ENCODE measurements at places on chromosomes 1 and 21. TPM values are rescaled to one million over a fixed set of nuclear protein-coding genes. Genes with fewer than 3 reads are reported as not detected.

KRTAP20-2 gene
- not detected for total RNA-seq

USH2A gene
- total RNA-seq: 0.39 TPM

VSIG8 gene
- total RNA-seq: not detected

UTP25 gene
- 8.7 TPM for total RNA-seq

BNIPL gene
- total RNA-seq: 6.1 TPM

LRRN2 gene
- total RNA-seq: 7.5 TPM

MYBPH gene
- not detected for total RNA-seq

CD1B gene
- total RNA-seq: not detected

OR14K1 gene
- total RNA-seq: not detected

GRCh38 chr1:64967381-64967780 lies 1.0 kb upstream of the JAK1 start:
- no peak for ATAC-seq

DNA sequence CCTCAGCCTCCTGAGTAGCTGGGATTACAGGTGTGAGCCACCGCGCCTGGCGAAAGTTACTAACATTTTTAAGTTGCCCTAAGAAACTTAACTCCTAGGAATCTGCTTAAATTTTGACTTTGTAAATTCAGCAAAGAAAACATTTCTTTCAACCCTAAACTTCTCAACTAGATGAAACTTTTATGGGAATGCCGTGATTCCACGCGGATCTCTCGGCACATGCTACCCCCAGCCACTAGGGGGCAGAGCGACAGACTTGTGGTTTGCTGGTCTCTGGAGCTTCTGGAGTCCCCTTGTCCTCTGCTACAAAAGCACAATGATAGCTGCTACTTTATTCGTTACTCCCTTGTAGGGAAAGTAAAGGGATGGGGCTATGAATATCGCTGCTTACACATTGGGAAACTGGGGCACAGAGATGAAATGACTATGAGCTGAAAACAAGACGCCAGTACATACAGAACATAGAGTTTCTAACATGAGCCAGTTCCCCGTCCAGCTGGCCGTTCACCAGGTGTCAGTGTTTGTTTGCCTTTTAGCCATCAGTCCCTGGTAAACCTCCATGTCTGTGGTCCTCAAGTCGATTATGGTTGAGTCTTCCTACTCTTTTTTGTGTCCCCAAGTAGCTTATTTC lies 114.7 kb downstream of the PBX1 start:
- ATAC-seq: no peak

- ATAC-seq: no peak
Measured at GRCh38 chr1:186806477-186806876, 22.3 kb upstream of the PLA2G4A start.

GRCh38 chr1:29812408-29813135 lies 576.2 kb downstream of the PTPRU start:
- ATAC-seq: no peak

DNA sequence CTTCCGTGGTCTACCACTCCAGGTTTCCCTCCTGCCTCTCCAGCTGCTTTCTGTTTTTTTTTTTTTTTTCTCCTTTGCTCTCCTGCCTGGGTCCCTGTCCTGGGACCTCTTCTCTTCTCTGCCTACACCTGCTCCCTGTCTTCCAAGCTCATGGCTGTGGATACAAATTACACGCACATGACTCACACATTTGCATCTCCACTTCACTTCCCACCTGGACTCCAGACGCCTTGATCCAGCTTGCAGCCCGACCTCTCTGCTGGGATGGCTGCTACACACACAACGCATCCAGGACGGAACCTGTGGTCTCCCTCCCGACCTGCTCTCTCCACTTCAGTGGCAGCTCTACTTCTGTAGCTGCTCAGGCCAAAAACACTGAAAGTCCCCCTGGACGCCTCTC lies 44.4 kb upstream of the B3GALT5 start:
- no peak for ATAC-seq

DNA sequence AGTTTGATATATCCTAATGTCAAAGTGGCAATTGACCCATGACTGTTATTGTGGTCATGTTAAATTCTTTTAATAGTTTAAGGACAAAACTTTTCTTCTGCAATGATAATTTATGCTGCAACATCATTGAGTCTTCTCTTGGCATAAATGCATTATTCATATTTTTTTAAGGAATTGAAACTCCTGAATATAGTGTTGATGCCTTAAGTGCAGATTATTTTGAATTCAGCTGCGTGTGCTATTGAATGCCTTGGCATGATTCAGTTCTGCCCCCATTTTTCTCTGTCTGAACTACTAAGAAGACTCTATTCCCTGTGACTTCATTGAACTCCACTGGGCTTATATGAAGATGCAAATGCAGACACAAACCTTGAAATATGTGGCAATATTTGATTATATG lies 22.6 kb upstream of the NOS1AP start:
- ATAC-seq: no peak

GRCh38 chr1:70288166-70288565 lies 66.4 kb downstream of the ANKRD13C start:
- no peak for ATAC-seq

- ATAC-seq: no peak
Measured at GRCh38 chr1:197967066-197967465, 49.9 kb downstream of the LHX9 start.

GRCh38 chr1:226738421-226738994 lies 574 bp downstream of the ITPKB start:
- ATAC-seq: peak; percentile 27

- ATAC-seq: no peak
Measured at GRCh38 chr1:63929106-63929478, 155.3 kb downstream of the ROR1 start.

DNA sequence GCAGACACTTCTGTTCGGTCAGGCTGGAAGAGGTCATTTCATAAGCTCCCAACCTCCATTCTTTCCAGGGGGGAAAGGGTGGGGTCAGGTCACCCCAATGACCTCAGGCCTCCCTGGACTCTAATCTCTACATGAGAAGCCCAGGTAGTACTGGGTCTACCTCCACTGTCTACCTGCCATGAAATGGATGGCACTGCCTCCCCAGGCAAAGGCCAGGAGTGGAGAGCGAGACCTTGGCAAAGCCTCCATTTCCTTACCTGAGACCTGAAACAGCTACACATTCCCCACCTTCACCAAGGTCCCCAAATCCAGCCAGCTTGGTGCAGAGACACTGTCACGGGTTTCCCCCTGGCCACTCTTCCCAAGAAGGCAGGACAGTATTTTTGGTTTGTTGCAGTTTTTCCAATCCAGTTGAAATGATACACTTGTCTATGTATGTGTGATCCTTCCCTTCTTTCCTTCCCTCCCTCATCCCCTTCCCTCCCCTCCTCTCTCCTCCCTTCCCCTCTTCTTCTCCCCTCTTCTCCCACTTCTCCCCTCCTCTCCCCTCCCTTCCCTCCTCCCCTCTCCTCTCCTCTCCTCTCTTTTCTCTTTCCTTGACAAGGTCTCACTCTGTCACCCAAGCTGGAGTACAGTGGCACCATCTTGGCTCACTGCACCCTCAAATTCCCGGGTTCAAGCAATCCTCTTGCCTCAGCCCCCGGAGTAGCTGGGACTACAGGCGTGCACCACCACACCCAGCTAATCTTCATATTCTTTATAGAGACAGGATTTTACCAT lies 16.1 kb downstream of the BTG2 start:
- ATAC-seq: no peak

- no peak for ATAC-seq
Measured at GRCh38 chr1:185207980-185208602, 51.1 kb downstream of the SWT1 start.

GRCh38 chr1:201456499-201457309 lies 12.3 kb downstream of the PHLDA3 start:
- peak; percentile 69 for ATAC-seq

GRCh38 chr21:17575076-17575475 lies 37.6 kb downstream of the BTG3 start:
- ATAC-seq: no peak

- ATAC-seq: no peak
Measured at GRCh38 chr1:183140633-183141032, 45.4 kb upstream of the LAMC2 start.

- no peak for ATAC-seq
Measured at GRCh38 chr1:165773324-165773965, 4.8 kb upstream of the TMCO1 start.

- ATAC-seq: no peak
Measured at GRCh38 chr1:69569576-69570328, 2.0 kb downstream of the LRRC7 start.

DNA sequence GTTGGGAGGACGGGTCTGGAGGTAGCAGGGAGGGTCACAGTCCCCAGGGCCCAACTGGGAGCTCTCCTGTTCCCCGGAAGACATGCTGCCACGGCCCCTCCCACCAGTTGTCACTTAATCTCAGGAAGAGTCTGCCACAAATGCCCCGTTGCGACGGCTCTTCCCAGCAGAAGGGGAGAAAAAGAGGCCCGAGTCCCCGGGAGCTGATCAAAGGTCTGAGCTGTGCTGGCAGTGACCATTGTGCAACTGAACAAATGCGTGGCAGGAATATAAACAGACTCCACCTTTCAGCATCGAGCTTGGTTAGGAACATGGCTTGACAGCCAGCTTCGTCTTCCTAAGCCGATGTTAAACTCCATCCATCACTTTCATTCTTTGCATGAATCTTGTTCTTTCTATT lies 27.8 kb upstream of the ZBTB21 start:
- ATAC-seq: no peak

DNA sequence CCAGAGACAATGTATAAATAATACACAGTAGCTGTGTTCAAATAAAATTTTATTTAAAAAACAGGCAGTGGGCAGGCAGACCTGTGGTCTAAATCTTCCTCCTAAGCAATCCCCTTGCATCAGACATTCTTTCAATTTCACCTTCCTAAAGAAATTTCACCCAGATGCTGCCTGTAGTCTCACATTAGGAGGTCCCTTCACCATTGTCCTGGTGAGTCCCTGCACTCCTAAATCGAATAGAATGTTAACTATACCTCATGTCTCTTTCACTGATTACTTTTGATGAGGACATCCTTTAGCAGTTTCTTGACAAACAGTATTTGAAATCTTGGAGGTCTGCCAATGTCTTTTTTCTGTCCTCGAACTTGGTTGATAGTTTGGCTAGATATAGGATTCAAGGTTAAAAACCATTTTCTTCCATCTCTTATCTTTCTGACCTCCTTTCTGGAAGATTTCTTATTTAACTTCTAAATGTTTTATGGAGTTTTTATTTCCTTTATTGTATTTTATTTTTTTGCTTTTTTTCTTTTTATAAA lies 77.5 kb downstream of the LPGAT1 start:
- no peak for ATAC-seq

DNA sequence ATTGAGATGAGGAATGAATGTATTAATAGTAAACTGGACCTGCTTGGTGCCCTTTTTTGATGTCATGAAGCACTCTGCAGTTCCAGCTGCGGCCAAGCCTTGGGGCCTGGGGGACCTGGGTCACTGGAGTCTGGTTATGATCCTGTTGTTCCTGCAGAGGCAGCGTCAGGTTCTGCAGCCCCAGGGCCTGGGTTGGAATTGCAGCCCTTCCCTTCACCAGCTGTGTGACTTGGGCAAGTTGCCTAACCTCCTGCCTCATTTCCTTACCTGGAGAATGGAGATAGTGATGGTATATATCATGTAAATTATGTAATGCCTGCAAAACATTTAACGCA lies 9.1 kb upstream of the ATP5PO start:
- ATAC-seq: no peak

DNA sequence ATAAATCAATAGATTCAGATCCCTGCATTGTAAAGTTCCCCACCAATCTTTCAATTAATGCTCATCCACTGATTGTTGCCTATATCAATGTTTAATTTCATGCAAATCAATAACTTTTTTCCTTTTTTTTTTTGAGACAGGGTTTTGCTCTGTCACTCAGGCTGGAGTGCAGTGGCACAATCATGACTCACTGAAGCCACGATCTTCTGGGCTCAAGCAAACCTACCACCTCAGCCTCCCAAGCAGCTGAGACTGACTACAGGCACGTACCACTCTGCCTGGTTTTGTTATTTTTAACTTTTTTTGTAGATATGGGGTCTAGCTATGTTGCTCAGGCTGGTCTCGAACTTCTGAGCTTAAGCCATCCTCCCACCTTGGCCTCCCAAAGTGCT lies 25.7 kb downstream of the DIO1 start:
- no peak for ATAC-seq

DNA sequence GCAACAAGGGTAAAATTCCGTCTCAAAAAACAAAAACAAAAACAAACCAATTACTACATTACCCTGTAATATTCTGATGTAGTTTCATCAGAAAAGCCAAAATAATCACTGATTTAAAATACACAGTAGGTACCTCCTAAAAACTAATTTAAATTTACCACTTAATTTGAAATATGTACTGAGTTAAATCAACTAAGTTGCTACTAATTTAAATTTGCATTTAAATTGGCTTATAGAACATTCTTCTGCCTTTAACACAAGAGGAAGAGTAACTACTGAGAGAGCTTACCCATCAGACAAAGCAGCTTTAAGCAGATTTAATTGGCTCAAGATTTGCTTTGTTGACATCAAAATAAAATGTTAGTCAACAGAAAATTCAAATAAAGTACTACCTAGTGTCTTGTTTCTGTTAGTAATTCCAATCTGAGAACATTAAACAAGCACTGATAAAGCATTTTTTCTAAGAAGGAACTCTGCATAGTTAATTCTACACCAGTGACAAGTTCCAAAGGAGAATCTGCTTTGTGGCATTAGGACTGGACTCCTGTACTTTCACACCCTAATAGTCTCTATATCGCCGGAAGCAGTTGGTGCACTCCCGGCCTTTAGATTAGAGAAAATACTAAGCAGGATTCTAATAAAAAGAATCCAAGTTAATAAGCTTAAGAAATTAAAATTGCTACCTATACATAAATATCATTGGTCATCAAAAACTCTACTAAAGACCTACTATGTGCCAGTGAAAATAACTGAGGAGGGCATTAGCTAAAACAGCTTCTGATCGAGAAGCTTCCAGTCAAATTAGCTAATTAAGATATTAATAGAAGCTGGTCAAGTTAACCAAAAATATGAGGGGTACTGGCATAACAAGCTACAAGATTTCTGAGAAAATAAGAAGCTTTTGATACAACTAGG lies 8.4 kb downstream of the LUZP1 start:
- ATAC-seq: no peak

GRCh38 chr1:81453971-81454370 lies 346.8 kb upstream of the ADGRL2 start:
- ATAC-seq: no peak

DNA sequence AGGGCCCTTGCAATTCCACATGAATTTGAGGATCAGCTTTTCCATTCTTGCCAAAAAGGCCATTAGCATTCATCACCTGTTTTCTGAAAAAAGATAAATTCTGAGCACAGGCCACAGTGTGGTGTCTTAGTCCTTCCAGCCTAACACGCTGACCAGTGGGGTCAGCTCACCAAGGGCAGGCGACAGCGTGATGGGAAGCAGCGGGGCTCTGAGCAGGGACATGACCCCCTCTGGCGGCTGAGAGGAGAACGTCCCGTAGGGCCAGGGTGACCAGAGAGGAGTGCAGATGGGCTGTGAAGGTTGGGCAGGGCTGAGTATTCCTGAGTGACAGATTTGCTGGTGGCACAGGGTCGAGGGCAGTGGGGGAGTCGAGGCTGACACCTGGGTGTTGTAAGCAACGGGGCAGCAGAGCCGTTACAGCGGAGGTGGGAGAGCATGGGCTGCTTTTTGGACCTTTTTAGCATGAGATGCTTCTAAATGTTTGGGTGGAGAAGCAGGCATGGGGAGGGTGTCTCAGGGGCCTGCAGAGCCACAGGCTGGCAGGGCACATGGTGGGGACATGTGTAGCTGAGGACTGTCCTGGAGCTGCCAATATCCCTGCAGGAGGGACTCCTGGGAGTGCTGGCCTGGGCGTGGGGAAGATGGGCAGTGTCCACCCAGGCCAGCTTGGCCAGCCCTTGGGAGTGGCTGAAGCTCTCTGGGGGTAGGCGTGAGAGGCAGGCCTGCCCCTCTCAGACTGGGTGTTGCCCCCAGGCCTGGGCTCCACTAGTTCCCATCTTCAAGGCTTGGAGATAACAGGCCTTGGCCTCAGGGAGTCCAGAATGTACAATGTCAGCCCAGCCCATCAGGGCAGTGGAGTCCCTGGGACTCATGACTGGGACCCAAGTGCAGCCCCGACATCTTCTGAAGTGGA lies 8.6 kb upstream of the CALML6 start:
- ATAC-seq: peak; percentile 68
